Activated T-cell treated with anti-CD3 and anti-CD28 coated beads, Interleukin-2, amount 50 U/mL, for 48 hours (primary cell): ENCODE measurements at places on chromosomes 5 and 9.

DNA sequence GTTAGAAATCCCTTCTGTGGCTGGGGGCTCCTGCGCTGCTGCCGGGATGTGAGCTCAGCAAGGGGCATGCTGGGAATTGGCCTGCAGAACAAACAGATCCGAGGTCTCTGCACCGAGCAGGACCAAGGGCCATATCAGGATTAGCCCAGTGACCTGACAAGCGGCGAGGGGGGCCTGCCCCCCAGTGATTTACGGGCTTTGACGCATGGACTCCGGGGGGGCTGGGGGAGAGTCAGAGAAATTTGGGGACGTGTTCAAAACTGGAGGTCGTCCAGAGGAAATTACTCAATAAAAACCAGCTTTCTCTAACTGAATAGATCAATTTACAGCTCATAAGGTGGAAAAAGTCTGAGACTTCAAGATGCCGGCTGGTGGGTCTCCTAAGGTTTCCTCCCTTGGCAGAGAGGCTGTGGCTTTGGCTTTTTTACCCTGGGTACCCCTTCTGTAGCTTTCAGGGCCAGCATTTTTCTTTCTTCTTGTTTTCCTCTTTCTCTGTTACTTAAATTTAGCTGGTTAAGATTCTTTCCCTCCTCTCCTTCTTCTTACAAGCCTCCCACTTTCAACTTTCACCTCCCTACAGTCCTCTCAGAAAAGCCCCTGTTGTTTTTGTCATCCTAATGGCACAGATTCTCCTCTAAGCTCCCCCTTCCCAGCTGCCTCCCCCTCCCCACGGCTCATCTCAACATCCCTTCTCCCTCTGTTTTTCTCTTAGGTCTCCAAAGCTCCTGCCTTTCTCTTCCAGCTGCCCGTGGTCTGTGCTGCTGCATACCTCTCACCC, 551.0 kb downstream of the CCDC171 start:
- no peak for DNase-seq

DNA sequence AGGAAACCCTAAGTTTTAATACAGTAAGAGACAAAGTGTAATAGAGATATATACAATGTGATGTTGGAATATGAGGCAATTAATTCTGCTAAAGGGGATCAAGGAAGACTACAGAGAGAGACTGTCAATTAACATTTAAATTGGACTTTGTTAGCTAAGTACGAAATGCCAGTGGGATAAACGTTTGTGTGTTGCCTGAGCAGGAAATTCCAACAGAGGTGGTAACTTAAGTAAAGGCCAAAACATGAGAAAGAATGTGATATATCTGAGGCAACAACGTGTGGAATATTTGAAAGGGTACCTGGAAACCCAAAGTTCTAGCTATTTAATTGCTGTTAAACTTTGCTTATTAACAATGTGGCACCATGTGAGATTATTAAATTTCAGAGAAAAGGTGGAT, 1666.9 kb upstream of the WWC1 start:
- no peak for DNase-seq

GRCh38 chr9:95756986-95757385, 118.5 kb upstream of the ERCC6L2 start:
- DNase-seq = no peak

DNA sequence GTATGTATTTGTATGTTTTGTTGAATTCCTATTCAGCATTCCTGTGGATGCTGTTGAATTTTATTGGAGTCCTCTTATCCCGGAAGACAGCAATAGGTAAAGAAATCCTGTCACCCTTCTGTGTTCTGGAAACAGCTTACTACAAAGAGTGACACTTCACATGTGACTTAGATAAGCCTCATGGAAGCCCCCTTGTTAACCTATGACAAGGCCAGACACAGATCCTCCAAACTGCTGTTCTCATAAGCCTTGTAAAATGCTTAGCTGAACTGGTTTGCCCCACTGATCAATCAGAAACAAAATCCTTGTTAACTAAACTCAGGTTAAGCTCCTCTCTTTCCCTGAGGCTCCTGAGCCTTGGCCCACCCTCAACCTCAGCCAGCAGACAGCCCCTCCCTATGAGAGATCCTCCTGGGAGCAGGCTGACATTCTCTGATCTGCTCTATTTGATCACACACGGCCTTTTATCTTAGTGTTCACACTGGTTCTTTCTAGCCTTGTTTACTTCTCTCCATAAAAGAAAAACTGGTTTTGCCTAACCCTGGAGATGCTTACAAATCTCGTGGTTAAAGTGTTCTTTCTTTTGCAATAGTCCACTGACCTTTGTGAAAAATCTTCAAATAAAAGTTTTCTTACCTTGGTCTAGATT, 29.4 kb upstream of the ATP6V1G1 start:
- no peak for DNase-seq

DNA sequence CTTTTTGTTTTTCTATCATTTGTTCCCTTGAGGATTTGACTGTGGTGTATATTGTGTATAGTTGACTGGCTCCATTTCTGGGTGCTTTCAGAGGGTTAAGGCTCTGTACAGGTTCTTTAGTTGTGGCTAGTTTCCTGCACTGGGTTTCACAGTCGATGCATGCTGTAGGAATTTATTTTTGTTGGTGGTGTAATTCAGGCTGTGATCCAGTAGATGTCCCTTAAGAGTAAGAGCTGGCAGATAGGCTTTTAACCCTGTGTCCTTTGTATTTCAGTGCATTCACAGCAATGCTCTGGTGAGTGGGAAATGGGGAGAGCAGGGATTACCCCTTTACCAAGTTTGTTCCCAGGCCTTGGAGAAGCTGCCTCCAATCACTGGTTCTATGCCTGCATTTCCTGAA, 112.9 kb downstream of the SPATA31D1 start:
- DNase-seq = no peak

DNA sequence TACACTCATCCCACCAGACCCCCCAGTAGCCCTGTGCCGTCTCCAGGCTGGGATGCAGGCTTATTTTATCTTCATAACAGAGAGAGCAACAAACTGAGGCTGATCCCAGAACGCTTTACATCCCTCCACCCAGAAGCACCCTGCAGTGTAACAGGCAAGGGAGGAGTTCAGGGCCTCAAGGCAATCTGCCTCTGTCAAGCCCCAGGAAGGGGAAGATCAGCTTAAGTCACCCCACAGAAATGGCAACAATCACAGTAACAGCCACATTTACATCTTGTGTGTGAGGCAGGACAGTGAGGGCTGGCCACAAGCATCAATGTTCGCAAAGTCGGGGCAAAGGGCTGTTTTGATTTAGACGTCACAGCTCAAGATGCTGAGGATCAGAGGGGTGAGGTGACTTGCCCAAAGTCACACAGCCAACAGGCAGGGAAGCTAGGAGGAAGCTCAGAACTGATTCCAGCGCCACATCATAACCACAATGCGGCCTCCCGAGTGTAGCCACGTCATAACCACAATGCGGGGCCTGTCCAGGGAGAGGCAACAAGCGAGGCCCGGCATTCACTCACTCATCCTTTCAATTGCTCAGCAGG, 14.4 kb downstream of the STK10 start:
- peak; percentile 90 for DNase-seq

DNA sequence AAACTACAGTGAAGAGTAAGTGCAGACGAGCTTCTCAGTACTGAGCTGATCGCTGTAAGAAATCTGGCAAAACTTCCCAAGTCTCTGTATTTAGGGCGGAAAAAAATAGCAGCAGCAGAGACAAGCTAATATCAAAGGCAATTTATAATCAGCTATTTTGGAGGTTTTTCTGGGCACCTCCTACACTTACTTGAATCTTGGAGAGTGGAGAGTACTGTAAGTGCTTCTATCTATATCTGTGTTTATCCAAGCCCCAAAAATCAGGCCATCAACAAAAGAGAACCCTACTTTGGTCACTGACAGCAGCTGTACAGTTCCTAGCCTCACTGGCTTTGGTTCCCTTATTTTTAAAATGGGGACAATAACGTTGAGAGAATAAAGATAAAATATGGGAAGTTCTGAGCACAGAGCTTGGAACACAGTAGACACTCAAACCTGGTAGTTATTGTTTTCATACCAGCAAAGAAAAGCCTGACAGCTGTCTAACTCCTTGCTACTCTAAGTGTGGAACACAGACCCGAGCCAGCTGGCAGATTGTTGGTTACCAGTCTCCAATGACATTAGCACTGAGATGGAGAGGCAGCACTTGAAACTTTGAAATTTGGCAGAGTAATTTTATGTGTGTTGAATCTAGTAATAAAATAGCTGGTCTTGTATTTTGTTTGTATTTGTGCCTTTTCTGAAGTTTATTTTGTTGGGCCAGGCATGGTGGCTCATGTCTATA, 96.0 kb upstream of the SLC28A3 start:
- DNase-seq = no peak

DNA sequence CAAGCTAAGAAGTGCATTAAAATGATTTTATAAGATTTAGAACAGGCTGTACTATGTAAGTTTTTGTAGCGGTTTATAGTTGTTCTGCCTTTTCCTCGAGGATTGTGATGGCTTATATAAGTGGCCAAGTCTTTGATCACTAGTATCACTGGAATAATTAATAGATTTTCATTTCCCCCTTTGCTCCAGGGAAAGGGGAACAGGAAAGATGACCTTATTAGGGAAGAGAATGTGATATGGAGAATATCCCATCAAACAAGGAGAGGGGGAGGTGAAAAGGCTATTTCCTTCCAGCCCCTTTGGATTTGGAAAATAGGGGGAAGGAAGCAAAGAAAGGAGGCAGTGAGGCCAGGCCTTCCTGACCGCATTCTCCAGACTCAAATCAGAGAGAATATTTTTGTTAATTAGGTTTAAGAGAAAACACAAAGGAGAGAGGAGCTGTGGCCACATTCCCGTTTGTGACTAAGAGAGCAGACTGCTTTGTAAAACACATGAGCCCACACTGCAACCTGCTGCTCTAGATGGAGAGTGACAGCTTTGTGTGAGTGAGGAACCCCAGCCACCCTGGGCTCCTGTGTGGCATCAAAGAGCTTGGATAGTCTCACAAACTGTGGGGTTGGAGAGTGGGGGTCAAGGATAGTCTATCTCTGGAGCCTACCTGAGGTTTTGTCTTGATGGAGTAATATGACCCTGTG, 359.5 kb downstream of the DTWD2 start:
- no peak for DNase-seq
